Activated T-helper 1 cell treated with anti-CD3 and anti-CD28 coated beads, Interleukin-12 subunit alpha, Interleukin-12 subunit beta, Interleukin-2, Interleukin-4 antibody, amounts not matched to agents 30 ng/mL and 10 ng/mL and 1 ng/mL, durations not matched to agents 14 hours and 24 hours and 36 hours (primary cell): ENCODE measurements at places on chromosomes 16 and 17. TPM values are rescaled to one million over a fixed set of nuclear protein-coding genes. Genes with fewer than 3 reads are reported as not detected.

SULT1A1 gene
- total RNA-seq: 8.4 and 8.9 TPM in 2 replicates

MYL11 gene
- total RNA-seq: 2.0 and 2.7 TPM in 2 replicates

CTRB1 gene
- total RNA-seq: not detected in 2 replicates

MT1A gene
- total RNA-seq: 0.60 and 4.1 TPM in 2 replicates

TAC4 gene
- total RNA-seq: not detected in 2 replicates

MMP28 gene
- not detected in 2 replicates for total RNA-seq

ADGRG3 gene
- total RNA-seq: not detected in 2 replicates
